ENCODE measurements at places on chromosomes 5 and 9.

GRCh38 chr9:113998114-113998513 is 80.0 kb downstream of the AMBP start:
- no peak for DNase-seq

DNA sequence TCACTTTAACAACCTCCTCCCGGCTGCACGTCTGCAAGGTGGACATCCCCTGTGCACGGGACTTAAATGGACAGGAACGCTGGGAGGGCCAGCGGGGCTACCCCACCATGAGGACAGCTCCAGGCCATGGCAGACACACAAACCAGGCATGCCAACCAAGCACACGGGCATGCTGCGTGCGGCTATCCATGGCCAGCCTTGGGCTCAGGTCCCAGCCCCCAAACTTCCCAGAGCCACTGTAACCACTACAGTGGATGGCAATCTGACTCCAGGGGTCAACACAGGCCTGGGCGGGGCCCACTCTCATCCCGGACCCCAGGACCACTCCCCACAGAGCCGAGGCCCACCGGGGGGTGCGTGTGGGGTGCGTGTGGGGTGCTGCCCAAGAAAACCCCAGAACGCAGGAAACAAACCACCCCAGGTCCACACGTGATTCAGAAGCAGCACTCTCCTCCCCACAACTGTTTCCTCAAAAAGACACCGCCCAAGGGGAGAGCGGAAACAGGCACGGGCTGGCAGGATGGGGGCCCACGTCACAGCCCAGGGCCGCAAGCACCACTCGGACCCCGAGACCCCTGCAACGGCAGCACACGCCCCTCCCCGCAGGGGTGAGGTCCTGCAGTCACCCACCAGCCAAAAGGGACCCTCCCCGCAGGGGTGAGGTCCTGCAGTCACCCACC is 7.4 kb downstream of the SLC12A7 start:
- DNase-seq = no peak

DNA sequence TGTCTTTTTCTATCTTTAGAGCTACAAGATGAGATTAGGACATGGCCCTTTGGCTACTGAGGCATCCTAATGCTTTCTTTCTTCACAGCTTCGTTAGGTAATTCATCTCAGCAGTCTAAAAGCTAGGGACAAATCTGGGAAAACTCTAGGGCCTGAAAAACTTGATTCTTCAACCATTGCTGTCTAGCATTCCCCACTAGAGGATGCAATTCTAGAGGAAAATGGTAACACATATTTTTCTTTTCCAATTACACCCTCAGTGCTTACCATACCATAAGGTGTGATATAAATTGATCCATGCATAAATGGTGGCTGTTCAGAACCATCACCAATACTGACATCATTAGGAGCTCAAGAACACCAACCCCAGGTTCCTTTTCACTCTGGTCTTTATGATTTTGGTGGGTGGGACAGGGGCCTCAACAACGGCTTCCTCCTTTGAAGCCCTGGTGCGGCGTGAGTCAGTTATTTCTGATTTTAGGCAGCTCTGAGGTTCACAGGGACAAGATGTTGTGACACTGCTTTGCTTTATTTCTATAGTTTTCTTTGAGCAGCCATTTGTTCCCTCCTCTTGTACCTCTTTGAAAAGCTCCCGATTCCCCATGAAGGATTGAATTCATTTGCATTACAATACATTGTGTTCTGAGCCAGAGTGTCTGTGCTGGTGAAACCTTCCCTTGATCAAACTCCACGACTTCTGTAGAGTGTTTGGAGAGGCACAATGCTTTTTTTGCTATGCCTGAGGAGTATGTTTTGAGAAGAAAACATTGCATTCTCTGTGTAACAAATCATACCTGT is 526.0 kb upstream of the TRPC7 start:
- no peak for DNase-seq

GRCh38 chr5:116084287-116084691 is 536 bp upstream of the COMMD10 start:
- DNase-seq = no peak

GRCh38 chr5:171299851-171300250 is 9.2 kb upstream of the TLX3 start:
- no peak for DNase-seq
